ENCODE measurements at places on chromosomes 16 and 17.

GRCh38 chr16:16028311-16028999, 79.0 kb downstream of the ABCC1 start:
- DNase-seq = no peak

DNA sequence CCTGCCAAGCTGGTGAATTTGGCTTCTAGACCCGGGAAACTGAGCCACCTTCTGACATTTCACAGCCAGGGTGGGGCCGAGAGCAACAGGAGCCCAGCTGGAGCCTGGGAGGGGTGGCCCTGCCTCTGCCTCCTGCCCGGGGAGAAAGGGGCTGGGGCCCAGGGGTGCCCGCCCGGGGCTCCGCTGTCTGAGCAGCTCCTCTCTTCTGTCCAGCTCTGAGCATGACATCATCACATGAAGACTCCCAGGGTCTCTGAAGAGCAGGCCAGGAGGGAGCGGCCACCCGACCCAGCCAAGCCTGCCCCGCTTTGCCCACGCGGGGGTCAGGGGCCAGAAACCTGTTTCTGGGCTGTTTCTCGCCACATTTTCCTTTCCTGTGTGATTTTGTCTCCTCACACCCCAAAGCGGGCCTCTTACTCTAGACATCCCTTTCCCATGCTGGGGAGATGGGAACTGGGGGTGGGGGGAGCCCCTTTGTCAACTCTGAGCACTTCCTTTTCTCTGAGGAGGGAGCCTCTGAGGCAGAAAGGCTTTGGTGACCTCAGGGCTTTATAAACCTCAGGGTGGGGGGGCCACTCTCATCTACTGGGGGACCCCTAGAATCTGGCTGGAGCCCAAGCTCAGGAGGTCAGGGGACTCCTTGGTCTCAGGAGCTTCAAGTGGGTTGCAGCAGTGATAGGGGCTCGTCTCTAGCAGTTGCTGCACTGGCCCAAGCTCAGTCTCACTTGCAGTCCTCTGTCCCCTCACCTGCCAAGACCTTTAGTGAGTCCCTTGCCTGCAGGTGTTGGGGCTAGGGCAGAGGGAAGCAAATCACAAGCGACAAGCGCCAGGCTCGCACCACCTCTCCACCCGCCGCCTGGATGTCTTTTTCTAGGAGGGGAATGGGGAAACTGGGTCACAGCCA, 7.6 kb downstream of the UBALD2 start:
- DNase-seq = no peak

- no peak for DNase-seq
Observed at GRCh38 chr16:10121491-10121890, 60.7 kb downstream of the GRIN2A start.

DNA sequence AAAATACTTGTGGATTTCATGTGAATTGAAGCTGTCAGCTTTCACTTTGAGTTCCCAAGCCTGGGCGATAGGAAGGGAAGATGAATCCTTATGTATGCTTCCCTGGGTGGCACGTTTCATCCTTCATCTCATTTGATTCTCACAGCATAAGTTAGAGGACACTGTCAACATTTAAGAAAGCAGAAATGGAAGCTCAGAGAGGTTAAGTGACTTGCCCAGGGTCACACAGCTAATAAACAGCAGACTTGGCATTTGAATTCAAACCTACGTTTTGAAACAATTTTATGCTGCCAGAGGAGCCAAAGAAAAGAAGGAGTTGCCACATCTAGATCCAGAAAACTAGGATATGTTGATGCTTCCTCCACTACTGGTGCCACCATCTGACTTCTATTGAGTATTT, 108.3 kb upstream of the GPR139 start:
- DNase-seq = no peak

Measured in OCI-M1 (cell line).